ENCODE measurements at places on chromosomes 16 and 17.

DNA sequence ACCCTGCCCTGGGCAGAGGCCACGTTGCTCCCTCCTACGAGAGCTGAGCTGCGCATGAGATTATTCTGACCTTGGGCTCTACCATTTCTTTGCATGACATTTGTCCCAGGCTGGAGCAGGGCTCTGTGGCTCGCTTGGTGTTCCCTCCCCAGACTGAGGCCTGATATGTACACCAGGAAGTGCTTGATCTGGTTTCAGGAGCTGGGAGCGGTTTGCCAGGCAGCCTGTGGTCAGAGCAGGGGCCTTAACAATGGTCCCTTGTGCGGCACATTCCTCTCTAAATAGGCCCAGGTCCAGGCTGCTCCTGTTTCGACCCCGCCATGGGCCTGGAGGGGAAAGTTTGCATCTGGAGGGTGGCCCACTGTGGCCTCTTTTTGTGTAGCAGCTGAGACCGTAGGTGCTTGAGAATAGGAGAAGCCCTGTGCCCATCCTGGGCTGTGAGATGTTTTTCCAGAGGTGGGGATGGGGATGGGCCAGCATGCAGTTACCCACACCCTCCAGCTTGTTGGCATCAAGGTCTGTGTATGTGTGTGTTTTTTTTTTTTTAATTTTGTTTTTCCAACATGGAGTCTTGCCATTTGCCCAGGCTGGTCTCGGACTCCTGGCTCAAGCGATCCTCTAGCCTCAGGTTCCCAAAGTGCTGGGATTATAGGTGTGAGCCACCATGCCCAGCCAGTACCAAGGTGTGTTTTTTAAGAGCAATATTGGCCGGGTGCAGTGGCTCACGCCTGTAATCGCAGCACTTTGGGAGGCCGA lies 253.9 kb downstream of the SEC14L1 start:
- no peak for DNase-seq

DNA sequence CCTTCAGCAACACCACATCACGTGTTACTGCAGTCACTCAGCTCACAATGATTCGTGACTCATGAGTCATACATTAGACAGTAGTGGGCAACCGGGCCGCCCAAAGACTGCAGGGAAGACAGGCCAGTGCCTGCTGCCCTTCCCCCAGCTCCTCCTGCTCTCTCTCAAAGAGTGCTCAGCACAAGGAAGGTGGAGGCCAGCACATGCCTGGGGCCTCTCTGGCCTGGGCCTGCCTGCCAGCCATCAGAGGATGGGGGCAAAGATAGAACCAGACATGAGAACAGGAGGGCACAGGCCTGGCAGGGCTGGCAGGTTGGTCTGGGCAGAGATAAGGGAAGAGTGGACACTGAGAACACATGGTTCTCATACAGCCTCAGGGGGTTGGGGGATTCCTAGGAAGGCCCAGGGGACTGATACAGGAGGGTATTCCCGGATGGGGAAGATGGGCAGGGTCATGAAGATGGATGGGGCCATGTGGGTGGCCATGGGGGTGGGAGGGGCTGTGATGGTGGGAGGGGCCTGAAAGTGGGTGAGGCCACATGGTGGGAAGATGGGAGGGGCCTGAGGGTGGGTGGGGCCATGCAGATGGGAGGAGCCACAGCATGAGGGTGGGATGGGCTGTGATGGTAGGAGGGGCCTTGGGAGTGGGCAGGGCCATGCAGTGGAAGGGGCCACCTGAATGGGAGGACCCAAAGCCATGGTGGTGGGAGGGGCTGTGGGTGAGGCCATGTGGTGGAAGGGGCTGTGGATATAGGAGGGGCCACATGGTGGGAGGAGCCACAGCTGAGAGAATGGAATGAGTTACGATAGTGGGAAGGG lies 29.0 kb downstream of the KATNB1 start:
- DNase-seq = peak; percentile 23

DNA sequence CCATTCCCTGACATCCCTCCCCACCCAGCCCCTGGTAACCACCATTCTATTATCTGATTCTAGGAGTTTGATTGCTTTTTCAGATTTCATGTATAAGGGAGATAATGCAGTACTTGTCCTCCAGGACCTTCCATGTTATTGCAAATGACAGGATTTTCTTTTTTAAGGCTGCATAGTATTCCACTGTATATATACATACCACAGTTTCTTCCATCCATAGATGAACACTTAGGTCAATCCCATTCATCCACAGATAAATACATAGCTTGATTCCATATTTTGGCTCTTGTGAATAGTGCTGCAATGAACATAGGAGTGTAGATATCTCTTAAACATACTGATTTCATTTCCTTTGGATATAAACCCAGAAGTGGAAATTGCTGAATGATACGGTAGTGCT lies 183.3 kb downstream of the CEP112 start:
- DNase-seq = no peak

GRCh38 chr16:50475170-50475569 lies 73.0 kb upstream of the NKD1 start:
- DNase-seq = no peak

DNA sequence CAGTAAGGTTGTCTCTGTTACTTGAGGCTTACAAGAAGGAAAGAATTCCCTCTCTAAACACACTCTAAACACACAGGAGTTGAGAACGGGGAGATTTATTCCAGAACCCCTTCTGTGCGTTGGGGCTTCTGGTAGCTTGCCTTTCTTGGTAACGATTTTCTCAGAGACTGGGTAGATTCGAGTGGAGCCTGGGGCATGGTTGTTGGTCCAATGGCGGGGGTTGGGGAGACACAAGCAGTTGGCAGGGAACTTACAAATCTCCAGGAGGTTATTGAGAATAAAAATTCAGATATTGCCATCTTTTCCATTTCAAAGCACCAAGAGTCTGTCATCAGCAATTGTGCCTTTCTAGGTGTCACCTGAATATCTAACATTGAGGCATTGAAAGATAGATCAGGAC lies 251.7 kb downstream of the CDH13 start:
- no peak for DNase-seq

DNA sequence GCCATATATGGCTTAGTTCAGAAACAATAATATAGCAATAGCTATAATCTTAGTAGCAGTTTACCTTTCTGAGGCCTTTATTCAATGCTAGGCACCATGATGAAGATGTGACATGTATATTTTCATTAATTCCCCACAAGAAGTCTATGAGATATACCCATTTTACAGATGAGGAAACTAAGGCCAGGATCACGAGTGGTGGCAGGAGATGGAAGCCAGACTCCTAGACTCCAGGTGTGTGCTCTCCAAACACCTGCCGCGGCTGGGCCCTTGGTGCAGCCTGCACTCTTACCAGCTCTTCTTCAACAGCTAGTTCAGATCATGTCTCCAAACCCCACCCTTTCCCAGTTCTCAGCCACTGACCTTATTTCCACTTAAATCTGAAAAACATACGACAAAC lies 15.2 kb downstream of the NXPH3 start:
- no peak for DNase-seq

DNA sequence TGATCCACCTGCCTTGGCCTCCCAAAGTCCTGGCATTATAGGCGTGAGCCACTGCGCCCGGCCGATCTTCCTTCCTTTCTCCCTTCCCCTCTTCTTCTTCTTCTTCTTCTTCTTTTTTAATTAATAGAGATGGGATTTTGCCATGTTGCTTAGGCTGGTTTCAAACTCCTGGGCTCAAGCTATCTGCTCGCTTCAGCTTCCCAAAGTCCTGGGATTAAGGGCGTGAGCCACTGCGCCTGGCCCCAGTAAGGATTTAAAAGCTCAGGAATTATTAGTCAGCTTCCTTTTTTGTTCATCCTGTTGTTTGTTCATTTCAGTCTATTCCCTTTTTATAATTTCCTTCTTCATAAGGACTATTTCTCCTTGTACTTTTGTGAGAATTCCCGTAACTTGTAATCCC lies 32.7 kb upstream of the LRRC37A start:
- DNase-seq = no peak

- DNase-seq = no peak
Measured at GRCh38 chr16:27483624-27484023, 66.1 kb downstream of the GTF3C1 start.

DNA sequence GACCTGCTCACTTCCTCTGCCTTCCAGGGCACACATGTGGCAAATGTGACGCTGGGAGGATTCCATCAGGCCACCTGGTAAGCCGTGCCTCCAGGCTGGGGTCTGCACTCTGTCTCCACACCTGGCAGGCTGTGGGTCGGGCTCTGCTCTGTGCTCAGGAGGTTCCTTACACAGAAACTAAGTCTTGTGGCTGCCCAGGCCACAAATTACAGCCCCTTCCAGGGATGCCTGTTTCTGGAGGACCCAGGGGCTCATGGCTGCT lies 58.2 kb downstream of the RMI2 start:
- no peak for DNase-seq

- no peak for DNase-seq
Measured at GRCh38 chr16:15404792-15405191, 9.2 kb downstream of the MPV17L start.

- no peak for DNase-seq
Measured at GRCh38 chr17:79947351-79948031, 88.2 kb downstream of the TBC1D16 start.

GRCh38 chr16:11370084-11370931 lies 25.0 kb downstream of the RMI2 start:
- DNase-seq = peak; percentile 81

DNA sequence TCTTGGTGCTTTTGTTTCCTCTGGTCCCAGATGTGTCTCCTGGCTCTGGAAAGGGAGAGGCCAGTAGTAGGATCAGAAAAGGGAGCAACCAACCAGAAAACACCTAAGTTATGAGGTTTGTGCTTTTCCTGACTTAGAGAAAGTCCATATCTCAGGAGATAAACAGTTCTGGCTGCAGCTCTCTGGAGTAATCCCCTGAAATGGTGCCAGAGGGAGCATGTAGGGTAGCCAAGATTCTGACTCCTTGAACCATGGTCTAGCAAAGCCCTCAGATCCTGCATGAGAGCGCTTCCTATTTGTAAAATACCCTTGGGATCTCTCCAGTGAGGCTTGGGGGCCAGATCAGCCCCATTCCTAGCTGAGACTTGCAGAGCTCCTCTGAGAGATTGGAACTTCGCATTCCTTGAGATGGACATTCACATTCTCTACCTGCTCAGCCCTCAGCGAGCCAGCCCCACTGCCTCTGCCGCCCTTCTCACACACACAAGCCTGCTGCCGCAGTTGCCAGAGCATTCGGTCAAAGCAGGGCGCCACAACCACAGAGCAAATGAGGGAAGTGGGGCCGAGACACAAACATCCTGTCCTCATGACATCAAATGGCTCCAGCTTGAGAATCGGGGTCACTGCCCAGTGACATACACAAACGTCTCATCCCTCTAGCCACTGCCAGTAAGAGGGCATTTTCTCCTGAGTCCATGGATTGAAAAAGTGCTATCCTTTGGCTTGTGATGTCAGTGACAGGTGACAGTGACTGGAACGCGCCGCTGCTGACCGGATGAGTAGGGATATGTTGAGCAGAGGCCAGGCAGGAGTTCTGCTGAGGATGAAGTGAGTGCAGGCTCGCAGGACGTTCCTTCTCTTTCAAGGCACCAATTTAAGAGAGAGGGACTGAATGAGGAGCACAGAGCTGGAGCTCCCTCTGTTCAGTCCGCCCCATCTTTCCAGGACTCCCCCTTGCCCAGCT lies 5.0 kb downstream of the ABHD15 start:
- DNase-seq = peak; percentile 51
